ENCODE measurements at places on chromosomes 6 and 20. TPM values are rescaled to one million over a fixed set of nuclear protein-coding genes. Genes with fewer than 3 reads are reported as not detected.

FAM217A gene
- not detected for total RNA-seq

DNA sequence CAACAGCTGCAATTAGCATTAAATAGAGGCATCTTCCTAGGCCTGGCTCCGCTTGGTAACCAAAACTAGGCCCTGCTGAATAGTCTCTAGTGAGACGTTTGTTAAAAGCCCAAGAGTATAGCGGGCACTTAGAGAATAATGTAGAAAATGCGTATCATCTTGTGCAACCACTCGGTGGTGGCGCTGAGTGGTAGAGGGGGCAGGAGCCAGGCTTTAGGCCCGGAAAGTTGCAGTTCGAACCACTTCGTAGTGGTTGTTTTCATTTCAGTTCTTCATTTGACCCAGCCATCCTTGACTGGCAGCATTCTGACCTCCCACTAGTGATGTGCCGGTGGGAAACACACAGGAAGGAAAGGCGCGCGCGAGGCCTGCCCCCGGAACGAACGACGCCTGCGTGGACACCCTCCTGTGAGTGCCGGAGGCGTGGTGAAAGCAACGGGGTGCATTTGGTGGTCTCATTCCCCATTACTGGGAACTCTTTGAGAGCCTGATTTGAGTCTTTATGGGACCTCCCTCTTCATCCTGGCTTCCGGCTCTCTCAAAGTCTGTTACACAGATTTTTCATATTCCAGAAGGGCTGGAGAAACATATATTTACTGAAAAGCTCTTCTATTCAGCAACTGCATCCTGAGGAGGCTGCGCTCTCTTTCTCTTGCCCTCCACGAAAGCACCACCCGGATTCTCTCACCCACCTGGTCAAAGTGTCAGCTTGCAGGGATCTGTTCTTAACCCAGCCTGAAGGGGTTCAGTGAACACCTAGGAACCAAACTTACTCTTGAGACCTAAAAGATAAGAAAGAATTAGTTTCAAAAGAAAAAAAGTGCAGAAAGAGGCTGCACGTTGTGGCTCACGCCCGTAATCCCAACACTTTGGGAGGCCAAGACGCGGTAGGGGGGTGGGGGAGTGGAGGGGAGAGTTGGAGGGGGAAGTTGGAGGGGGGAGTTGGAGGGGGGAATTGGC, 18.2 kb downstream of the GPX5 start:
- peak; percentile 36 for DNase-seq

- no peak for DNase-seq
Observed at GRCh38 chr20:62365814-62366369, 1.2 kb downstream of the LAMA5 start.

DNA sequence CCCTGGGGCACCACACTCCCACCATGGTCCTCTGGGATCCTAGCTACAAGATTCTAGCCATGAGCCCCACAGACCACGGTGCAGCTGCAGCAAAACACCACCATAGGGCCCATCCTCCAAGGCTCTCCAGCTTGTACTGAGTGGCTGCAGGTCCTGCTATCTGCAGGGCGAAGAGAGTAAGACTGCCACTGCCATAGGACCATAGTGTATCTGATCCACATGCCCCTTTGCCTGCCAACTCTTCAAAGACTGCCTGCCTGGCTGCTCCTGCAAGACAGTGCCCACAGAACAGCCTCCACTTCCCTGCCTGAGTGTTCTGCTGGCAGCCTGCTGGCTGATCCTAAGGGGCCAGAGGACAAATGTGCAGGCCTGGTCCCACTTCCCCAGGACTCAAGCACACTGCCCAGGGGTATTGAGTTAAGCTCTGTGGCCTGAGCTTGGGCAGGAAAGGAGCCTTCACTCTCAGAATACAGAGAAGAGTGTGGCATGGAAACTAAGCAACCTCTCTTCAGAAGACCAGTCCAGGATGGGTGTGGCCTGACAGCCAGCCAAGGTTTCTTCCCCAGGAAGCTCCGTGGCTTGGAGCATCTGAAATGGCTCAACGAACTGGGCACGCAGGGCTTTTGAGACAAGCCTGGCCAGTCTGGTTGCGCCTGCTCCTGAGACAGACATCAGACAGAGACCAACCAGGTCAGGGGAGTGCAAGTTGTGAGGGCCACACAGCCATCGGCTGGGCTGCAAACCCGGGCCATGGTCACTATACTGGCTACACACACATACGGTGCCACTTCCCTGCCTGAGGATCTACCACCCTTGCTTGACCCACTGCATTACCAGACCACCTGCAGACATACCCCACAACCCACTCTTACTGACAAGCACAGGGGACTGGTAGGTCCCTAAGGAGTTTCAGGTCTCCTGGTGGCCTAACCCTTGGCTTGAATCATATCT, 54.5 kb downstream of the RNGTT start:
- no peak for DNase-seq

All from GM23248 (cell line).